ENCODE measurements at places on chromosomes 4 and X. TPM values are rescaled to one million over a fixed set of nuclear protein-coding genes. Genes with fewer than 3 reads are reported as not detected.

GRCh38 chrX:39125834-39126233, 324.6 kb downstream of the MID1IP1 start:
- no peak for DNase-seq

DNA sequence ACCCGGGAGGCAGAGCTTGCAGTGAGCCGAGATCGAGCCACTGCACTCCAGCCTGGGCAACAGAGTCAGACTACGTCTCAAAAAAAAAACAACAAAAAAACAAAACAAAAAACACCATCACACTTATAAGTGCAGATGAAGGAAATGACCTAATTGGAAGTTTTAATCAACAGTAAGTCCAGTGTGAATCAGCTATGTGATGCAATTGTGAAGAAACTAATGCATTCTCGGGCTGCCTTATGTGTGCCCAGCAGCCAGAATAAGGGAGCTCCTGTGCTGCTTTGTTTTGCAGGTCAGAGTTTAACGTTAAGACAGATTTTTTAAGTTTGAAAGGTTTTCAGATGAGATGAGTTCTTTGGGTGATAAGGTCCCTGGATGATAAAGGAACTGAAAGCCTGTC, 10.8 kb downstream of the DAPP1 start:
- DNase-seq: no peak

DNA sequence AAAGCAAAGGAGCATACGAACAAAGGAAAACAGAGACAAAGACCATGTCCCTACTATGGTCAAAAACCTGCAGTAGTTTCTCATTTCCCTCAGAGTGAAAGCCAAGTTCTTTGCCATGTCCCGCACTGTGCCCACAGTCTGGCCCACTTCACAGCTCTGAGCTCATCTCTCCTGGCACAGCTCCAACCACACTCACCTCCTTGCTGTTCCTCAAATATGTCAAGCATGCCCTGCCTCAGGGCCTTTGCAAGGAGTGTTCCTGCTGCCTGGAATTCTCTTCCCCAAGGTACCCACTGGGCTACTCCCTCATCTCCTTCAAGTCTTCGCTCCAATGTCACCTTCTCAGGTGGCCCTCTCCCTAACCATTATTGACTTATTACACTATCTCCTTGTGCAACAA, 72.1 kb downstream of the COX18 start:
- DNase-seq: no peak

DNA sequence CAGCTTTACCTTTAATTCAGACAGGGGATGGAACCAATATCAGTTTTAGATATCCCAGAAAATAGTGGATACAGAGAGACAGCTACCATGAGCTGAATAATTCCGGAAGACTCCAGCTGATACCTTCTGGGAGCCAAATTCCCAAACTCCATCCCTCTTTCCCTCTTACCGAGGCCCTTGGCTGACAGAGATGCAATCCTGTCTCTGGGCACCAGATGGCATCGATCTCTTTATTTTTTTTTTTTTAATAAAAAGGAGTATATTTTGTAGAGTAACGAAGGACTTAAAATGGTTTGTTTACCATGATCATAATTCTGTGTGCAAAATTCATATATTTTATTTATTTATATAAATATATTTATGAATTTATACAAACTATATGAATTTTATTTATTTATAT, 31.0 kb downstream of the RAB40A start:
- no peak for DNase-seq

DNA sequence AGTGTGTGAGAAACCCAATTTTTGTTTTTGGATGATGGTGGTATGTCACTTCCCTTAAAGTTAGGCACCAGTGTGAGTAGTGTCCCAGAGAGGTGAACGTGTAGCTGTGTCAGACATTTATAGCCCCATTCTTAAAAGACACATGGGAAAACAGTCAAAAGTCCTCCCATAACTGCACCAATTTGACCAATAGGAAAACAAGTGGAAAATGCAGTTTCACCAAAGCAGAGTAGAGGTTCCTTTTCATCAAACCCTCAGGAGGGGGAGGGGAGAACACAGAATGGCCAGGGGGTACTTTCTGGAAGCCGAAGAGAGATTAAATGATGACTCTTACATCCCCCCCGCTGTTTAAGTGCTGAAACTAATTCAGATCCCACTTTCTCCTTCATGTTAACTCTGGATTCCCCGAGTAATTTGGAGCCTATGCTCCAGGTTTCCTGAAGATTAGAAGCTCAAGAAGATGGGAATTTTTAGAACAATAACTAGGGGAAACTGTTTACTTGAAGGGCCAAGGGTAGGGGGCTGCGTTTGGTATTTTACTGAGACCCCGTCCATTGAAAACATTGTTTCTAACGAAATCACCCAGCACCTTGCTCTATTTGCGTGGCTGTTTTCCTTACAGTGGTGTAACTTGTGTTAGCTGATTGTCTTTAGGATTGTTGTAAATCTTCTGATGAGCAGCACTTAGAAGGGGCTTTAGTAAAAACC, 2.1 kb upstream of the LEF1 start:
- DNase-seq: no peak

DNA sequence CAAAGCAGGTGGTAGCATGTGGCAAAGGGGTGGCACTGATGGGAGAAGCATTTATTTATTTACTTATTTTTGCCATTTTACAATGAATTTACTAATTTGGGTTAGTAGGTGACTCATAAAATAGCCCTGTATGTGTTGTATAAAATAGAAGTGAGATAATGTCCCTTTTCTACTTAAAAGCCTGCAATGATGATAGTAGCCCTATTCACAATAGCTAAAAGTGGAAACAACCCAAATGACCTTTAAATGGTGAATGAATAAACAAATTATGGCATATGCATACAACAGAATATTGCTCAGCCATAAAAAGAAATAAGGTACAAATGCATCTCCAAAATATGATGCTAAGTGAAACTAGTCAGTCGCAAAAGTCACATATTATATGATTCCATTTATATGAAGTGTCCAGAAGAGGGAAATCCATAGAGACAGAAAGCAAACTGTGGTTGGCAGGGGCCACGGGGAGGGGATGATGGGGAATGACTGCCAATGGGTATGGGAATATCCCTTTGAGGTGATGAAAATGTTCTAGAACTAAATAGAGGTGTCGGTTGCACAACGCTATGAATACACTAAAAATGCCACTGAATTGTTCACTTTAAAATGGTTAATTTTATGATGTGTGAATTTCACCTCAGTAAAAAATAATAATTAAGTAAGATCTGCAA, 35.8 kb upstream of the FAM9C start:
- no peak for DNase-seq

Gene PDE6B
- total RNA-seq: 4.2 TPM

- no peak for DNase-seq
These were observed 226.7 kb upstream of the PRKX start for GRCh38 chrX:3940000-3940610.

GRCh38 chr4:116632269-116632668, 453.1 kb downstream of the TRAM1L1 start:
- DNase-seq: no peak

Gene OCRL
- 14.5 TPM for total RNA-seq

- DNase-seq: no peak
These were observed 427.2 kb downstream of the FAT4 start for GRCh38 chr4:125741825-125742452.

GRCh38 chr4:159446266-159446976, 343.5 kb downstream of the RAPGEF2 start:
- no peak for DNase-seq

DNA sequence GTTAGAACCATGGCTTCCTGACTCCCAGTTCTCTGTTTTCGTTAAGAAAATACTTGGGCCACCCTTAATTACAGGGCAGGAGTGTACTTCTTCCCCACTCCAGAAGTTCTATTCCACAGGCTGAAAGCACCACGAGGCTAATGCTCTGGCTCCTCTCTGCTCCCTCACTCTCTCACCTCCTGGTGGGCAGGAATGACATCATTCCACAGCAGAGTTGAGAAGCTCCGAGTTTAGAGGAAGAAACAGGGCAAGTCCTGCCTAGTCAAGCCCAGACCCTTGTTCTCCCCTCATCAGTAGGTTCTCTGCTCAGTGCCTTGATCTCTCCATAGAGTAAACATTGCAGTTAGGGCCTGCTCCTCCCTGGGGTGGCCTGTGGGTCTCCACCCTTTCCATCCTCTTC, 343.8 kb upstream of the CLNK start:
- no peak for DNase-seq

DNA sequence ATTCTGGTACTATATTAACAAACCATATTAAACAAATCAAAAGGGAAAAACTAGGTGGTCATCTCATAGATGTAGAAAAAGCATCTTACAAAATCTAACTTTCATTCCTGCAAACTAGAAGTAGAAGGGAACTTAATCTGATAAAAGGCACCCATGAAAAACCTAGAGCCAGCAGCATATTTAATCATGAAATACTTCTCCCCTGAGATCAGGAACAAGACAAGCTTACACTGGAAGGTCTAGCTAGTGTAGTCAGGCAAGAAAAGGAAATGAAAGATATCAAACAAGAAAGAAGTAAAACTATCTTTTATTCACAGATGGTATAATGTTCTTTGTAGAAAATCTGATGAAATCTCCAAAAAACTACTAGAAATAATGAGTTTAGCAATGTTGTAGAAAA, 41.2 kb downstream of the ATP10D start:
- no peak for DNase-seq

GRCh38 chr4:28267166-28267565, 1406.5 kb downstream of the STIM2 start:
- DNase-seq: no peak

Gene MAGEC1
- total RNA-seq: not detected

GRCh38 chr4:1870328-1870577, 940 bp upstream of the NSD2 start:
- peak; percentile 91 for DNase-seq

DNA sequence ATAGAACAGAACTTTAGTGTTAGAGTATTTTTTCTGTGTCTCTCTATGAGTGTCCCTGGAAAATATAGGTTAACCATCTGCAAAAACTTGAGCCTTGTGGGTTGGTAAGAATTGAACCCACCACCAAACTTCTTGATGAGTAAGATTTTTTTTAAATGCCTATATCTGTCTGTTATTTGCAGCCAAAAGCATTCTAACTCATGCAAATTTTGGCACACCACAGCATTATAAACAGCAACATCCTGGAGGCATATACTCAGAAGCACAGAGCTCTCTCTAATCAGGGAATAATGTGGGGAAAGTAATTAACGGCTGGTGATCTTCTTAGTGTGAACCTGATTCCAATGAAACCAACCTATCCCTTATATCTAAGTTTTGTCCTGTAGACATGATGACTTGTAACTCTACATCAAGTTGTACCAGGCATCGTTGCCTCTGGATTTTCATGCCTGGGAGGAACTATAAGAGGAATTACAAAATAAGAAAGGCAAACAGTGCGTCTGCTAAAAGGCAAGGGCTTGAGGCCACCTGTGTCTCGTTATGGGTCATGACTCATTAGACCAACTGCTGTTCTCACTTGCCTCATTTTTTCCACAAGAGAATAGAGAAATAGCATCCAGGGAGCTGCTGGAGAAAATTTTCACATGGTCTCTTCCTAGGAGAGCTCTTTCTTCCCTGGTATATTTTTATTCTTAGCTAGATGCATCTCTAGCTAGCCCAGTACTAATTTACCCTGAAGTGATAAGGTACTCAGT, 202.4 kb downstream of the CHIC2 start:
- no peak for DNase-seq

DNA sequence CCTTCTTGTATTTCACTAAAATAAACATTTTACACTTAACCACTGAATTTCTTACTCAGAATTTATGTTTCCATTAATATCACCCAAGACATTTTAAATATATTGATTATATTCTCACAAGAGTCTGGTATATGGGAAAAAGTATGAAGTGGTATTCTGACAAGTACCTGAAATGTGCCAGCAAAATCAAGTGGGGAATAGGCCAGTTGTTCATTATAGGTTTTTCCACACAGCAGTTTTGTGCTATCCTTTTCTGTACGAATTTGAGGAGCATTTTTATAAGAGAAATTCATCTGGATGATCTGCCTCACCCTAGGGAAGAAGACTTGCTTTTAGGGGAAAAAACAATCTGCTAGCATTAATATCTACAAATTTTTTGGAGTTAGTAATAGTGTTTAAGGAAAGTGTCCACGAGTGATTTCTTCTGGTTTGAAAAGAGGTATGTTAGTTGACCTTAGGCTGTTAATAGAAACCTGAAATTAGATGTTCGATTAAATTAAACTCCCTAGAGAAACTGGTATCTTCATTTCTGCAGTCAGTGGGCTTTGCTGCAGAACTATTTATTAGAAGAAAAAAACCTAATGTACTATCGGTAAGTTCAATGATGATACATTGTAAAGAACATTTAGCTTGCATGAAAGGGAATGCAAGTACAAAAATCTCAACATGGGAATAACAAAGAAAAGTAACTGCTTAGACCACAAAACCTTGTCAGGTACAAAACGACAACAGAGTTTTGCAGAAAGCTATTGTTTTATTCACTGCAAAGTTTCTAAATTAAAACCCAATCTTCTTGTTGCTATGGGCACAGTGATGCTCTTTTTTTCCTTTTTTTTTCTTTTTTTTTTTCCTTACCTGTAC, 1.8 kb downstream of the KLF3 start:
- no peak for DNase-seq

Measured in vagina (tissue), 2 donors.